Endodermal cell (in vitro differentiated cells): ENCODE measurements at places on chromosomes 5 and 9.

GRCh38 chr9:86716326-86716922, 230.9 kb downstream of the GAS1 start:
- no peak for DNase-seq

GRCh38 chr9:132878695-132879456, at the start of gene SPACA9:
Gene SPACA9 (plus strand): TSS chr9:132878898. CDS start chr9:132883948, 5,050 bp downstream.
- peak; percentile 83 for DNase-seq

DNA sequence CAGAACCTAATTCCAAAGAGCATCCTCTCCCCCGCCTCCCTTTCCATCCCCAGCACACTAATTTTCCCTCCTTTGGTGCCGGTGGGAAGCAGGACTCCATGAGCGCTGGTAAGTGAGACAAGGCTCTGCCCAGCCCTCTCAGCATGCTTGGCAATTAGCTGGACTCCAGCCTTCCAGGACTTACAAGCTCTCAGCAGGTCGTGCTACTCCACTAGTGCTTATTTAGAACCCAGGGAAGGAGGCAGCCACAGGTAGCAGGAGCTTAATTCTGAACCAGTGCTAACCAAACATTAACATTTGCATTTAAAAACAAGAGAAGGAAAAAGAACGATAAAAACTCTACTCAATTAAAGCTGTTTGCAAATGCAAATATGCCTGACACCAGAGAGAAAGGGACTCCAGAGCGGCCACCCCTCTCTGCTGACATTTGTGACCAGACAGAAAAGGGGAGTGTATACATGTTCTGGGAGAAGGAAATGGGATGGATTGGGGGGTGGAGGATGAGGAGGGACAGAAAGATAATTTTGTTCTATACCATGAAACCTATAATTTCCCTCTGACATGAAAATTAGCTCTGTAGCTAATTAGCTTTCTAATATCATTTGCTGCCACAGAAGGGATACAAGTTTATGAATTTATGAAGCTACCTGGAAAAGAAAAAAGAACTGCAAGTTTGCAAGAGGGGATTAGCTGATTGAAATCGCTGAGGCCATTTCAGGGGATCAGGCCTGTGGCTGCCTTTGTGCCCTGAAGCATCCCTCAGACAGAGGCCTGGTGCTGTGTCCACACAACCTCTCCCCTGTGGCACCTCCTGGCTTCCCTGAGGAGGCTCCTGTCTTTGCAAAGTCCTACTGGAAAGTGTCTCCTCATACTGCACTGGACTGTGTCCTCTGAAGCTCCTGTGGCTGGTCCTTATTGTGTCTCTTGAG, 266.3 kb downstream of the SEC61B start:
- DNase-seq: peak; percentile 60

DNA sequence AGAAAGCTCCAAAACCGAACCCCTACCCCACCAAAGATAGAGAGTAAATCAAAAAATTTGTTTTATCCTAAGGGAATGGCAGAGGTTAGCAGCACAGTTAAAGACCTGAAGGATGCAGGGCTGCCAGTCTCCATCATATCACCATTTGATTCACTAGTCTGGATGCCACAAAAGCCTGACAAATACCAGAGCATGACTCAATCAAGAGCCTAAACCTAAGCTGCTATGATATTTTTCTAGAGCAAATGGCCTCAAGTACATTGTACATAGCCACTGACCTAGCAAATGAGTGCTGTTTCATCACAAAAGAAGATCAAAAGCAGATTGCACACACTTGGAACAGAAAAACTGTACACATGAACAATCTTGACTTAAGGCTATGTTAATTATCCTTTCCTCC, 48.0 kb downstream of the DPYSL3 start:
- no peak for DNase-seq
